ENCODE measurements at places on chromosomes 5 and 9.

DNA sequence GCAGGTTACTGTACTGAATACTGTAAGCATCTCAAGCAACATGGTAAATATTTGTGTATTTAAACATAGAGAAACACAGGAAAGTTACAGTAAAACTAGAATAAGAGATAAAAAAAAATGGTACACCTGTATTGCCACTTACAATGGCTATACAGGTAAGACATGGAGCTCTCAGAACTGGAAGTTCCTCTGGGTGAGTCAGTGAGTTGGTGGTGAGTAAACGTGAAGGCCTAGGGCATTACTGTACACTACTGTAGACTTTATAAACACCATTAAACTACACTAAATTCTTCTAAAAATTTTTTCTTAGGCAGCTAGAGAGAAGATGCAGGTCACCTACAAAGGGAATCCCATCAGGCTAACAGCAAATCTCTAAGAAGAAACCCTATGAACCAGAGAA lies 872.9 kb downstream of the TAF11L14 start:
- no peak for DNase-seq

- DNase-seq, result peak; percentile 41
Observed at GRCh38 chr9:112771359-112772214, 21.0 kb downstream of the SNX30 start.

GRCh38 chr9:97384406-97385262 lies 27.3 kb upstream of the TDRD7 start:
- no peak for DNase-seq

DNA sequence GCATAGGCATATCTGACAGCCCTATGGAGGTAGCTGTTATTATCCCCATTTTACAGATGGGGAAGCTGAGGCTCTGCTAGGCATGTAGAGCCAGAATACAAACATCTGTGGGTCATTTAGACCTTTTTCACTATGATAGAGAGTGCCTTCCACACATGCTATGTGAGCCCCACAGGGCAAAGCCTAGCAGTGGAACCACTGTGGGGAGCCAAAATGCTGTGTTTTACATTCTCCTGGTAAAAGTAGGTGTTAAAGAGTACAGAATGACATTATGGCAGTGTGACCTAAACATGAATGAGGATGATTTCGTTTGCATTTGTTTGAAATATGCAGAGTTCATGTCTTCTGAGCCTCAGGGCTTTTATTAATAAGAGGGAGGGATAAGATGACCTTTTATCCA lies 265.2 kb downstream of the MAST4 start:
- DNase-seq, result no peak

- DNase-seq, result no peak
Observed at GRCh38 chr5:120466341-120467006, 2.4 kb downstream of the PRR16 start.

GRCh38 chr5:108681079-108681921 lies 66.4 kb upstream of the FER start:
- DNase-seq, result peak; percentile 84

- no peak for DNase-seq
Observed at GRCh38 chr9:121666294-121666693, 14.9 kb downstream of the DAB2IP start.
